ENCODE measurements at places on chromosomes 3 and 15.

DNA sequence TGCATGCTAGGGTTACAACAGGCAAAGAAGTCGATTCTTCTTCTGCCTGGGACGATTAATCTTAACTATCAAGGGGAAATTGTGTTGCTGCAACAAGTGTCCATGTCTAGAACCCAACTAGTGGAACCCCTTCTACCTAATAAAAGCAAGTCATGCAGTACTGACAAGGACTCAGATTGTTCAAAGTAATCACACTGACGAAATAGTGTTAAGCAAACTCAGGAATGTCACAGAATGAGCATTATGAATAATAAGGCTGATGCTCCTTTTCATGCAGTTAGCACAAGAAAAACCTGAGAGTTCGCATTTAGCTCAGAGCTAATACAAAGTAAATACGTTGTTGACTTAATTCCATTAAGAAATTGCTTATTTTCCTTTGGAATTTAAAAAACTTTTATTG, 47.5 kb upstream of the TRIM42 start:
- no peak for DNase-seq

- DNase-seq = no peak
Observed at GRCh38 chr15:63834500-63835210, 907 bp upstream of the HERC1 start.

DNA sequence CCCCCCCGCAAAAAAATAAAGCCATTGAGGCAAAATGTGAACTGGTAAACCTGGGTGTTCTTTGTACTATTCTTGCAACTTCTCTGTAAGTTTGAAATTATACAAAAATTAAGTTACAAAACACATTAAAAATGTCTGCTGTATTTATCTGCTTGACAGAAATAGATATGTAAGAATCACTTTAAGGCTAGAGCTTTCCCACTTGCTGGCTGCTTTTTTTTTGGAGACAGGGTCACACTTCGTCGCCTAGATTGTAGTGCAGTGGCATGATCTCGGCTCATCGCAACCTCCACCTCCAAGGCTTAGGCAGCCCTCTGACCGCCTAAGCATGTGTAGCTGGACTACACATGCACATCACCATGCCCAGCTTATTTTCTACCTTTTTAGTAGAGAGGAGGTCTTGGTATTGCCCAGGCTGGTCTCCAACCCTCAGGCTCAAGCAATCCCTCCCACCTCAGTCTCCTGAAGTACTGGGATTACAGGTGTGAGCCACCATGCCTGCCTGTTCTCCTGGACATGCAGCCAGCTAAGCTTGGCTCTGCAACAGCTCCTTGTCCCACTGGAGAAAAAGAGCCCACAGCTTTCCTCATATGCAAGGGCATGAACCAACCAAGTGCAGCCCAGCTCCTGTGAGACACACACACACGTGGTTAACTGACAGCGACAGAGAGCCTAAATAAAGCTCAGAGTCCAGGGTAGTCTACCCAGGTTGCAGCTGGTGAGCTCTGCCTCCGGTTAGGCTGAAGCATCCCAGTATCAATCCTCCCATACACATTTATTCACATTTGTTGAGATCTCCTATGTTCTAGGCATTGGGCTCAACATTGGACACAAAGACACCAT, 4.5 kb downstream of the RPS17 start:
- no peak for DNase-seq

DNA sequence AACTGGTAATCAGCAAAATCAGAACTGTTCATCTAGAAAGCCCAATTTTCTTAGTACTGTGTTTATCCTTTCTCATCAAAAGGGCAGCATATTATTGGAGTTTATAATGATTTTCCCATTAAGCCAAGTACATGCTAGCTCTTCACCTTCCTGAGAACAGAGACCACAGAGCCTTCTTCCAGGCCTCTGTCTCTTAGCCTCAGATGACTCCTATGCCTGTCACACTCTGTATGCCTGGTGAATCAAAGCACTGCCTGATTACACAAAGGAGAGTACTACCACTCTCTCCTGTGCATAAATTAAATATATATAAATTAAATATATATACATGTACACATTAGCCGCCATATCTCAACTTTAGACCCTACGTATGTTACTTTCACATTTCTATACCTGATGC, 636.1 kb downstream of the NTRK3 start:
- DNase-seq = no peak

DNA sequence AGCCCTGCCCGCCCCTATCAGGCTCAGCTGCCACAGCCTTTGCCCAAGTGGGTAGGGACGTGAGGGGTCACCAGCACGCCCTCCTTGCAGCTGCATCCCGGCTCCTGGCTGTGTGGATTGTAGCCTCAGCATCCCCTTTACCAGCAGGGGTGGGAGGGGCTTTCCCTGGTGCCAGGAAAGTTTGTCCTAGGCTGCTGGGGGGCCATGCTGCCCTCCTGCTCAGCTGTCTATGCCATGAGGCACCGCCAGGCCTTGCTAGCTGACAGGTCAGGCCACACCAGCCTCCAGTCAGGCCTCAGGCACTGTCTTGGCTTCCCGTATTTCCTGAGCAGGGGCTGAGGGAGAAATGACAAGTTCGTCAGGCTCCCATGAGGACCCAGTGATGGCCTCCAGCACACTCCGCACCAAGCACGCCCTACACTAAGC, 32.3 kb downstream of the TKT start:
- no peak for DNase-seq

DNA sequence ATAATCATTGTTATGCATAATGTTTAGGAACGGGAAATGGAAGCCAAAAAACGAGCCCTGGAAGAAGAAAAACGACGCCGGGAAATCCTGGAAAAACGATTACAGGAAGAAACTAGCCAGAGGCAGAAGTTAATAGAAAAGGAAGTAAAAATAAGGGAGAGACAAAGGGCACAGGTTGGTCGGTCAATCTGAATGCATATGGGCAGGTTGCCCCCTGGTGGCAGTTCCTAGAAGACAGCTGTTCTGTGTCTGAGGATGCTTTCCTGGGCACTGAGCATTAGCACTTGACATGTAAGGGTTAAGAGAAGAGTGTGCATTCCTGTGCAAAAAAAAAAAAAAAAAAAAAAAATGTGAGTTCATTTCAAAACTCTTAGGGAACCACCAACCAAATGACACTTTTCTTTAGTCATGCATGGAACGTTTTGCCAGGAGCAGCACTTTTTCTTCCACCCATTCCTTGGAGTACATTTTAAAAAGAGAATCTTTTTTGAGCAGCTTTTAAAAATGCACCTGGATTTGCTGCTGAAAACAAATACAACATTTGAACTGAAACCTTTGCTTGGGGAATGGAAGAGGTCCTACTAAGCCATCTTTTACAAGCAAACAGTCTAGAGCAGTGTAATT, 11.1 kb upstream of the ABHD10 start:
- peak; percentile 23 for DNase-seq

DNA sequence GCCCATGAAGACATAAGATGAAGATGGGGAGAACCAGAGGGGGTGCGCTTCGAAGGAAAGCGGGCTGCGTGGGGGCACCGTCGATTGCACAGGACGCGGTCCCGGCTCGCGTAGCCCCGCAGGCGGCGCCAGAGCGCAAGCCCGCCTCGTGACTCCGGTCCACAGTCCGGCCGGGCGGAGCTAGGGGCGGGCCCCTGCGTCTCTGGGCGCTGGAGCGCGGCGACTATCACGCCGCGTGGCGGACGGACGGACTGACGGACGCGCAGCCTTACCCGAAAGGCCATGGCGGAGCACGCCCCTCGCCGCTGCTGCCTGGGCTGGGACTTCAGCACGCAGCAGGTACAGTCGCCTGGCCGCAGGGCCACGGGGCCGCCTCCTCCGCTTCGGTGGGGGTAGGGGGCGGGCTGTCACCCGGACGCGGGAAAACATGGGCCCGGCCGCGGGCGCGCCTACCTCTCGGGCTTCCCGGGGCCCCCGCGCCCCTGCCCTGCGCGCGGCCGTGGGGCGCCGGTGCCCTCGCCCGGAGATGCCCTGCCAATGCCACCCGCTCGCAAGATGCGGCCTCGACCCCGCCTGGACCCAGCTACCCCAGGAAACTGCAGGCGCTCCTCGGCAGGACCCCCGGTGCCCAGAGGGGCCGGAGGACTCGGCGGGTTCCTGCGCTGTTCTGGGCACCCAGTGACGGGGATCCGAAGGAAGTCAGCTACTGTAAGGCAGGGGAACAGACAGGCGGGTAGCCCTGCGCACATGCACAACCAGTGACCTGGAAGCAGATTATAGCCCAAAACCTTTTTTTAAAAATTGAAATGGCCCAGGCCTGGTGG, at the start of gene XYLB:
XYLB (plus strand) TSS at position 199 of the 824 bp plus-strand sequence; CDS start at position 283, 84 bp downstream.
- peak; percentile 39 for DNase-seq

DNA sequence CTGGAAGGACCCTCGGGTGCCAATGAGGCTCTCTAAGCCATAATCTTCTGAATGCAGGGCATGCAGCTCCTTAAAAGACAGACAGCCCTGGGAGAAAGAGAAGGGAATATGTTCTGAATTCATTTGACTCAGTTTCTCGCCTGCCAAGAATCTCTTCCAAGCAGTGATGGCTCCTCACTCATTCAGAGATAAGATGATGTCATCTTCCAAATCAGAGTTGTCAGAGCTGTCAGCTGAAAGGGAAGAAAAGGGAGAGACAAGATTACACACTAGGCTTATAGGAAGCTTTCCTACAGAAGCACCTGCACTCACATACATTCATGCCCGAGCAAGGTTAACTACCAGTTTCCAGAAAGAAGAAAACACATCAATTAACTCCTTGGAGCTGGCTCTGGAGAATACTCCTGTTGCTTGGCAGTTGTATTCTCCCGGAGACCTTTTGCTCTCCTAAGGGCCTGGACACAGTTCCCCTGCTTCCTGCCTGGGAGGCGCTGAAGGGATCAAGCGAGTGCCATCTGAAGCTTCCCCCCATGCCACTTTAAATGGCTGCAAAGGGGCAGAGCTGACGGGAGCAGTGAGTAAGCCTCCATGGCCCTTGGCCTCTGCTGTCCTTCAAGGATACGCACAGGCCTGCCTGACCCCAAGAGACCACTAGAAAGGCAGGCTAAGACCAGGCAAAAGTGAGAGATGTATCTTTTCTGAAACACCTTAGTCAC, 7.7 kb downstream of the RBM15B start:
- DNase-seq = no peak

DNA sequence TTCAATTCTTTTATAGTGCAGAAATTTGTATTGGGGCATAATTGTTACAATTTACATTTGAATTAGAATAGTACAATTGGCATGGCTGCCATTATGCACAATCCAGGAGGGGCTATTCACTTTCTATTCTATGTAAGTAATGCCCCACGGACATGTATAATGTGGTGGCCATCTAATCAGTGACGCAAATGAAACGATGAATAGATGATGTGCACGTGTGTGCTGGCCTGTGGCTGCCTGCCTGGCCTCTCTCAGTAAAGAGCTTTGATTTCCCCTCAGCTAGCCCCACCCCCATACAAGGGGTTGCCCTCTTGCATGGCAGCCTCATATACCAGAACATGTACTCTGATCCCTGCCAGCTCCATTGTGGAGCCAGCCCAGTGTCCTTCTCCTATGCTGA, 86.5 kb downstream of the BOC start:
- no peak for DNase-seq

DNA sequence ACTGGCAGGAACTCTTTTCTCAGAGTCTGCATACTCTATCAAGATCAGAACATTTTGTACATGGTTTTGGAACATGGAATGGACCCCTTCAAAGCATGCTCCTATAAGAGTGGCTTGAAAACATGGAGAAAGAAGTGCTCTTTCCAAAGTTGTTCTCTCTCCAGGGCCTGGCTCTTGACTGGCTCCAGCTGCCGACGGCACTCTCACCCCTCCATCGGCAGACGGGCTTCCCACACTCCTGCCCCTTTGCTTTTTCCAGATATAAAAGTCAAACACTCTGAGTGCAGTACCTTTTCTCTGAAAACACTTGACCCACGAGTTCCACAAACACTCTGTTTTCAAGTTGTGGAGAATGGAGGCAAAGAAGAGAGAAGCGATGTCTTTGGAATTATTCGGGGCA, 72.5 kb upstream of the ONECUT1 start:
- DNase-seq = no peak

GRCh38 chr3:52844290-52844975, 9.6 kb upstream of the MUSTN1 start:
- no peak for DNase-seq

- DNase-seq = no peak
Observed at GRCh38 chr15:79561982-79562381, 129.8 kb downstream of the MINAR1 start.

- DNase-seq = no peak
Observed at GRCh38 chr3:36631549-36631948, 132.8 kb downstream of the DCLK3 start.

DNA sequence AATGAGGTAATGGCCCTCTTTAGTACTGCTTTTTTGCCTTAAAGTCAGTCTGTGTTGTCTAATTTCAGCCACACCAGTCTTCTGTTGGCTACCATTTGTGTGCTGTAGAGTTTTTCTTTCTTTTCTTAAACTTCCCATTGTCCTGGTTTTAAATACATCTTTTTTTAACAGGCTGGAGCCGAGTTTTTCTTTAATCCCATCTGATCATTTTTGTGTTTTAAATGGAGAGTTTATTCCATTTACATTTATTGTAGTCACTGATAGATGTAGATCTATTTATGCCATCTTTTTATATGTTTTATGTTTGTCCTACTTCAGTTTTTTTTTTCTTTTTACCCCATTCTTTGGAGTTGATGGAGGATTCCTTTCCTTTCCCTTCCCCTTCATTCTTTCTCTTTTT, 49.5 kb downstream of the SNRK start:
- DNase-seq = no peak

GRCh38 chr3:197685546-197685945, 51.2 kb downstream of the RUBCN start:
- DNase-seq = no peak

DNA sequence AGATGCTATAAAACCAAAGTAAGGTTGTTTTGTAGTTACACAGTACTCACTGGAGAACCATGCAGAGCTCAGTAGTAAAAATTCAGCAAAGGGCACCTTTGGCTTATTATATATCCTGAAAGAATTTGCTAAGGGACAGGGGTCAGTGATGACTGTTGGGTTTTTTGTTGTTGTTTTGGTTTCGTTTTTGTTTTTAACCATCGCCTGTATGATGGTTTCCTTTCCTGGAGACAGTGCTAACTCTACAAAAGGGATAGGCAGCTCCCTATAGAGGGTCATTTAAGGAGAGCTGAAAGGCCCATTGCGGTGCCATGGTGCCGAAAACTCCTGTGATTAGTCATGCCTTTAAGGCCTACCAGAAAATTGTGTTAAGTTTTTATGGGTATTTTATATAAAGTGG, 118.2 kb upstream of the GOLIM4 start:
- no peak for DNase-seq

GRCh38 chr15:33382491-33382890, 71.7 kb downstream of the RYR3 start:
- DNase-seq = no peak

DNA sequence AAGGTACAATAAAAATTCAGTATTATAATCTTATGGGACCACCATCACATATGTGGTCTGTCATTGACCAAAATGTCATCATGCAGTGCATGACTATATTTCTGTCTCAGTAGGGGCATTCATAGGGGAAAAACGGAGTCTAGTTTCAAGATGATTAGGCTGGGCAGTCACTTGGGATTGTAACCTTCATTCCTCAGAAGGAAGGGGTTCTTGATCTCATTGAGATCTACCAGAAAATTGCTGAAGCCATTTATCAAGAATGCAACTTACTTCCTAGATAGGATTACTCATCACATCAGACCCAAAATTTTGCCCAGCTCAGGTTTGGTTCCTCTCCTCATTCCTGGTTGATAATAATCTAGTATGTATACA, 37.3 kb downstream of the BTD start:
- no peak for DNase-seq

Data from NCI-H446 treated with DMSO at 0.1 percent for 48 hours (cell line).